ENCODE measurements at places on chromosomes 6 and 20. TPM values are rescaled to one million over a fixed set of nuclear protein-coding genes. Genes with fewer than 3 reads are reported as not detected.

The ZDHHC14 gene
- total RNA-seq, result 8.8 TPM

The TSPO2 gene
- total RNA-seq, result not detected

The OARD1 gene
- 15.7 TPM for total RNA-seq

The SYCP2 gene
- total RNA-seq, result 0.29 TPM

The COX7A2 gene
- 342 TPM for total RNA-seq

The SMLR1 gene
- total RNA-seq, result not detected

The MROH8 gene
- 0.43 TPM for total RNA-seq

The GLP1R gene
- total RNA-seq, result not detected

The C4B gene
- total RNA-seq, result 1.2 TPM

The MEP1A gene
- not detected for total RNA-seq

The LAMA4 gene
- 8.0 TPM for total RNA-seq

The AFG1L gene
- total RNA-seq, result 6.0 TPM

The STXBP5 gene
- 16.3 TPM for total RNA-seq

The NKAIN4 gene
- 1.4 TPM for total RNA-seq

The LGSN gene
- not detected for total RNA-seq

The BPIFB1 gene
- not detected for total RNA-seq

The TRDN gene
- total RNA-seq, result not detected

The PGC gene
- total RNA-seq, result not detected

The EPB41L1 gene
- 17.4 TPM for total RNA-seq

The GHRH gene
- not detected for total RNA-seq

The MAP7 gene
- 16.1 TPM for total RNA-seq
